ENCODE measurements at places on chromosomes 4 and X.

DNA sequence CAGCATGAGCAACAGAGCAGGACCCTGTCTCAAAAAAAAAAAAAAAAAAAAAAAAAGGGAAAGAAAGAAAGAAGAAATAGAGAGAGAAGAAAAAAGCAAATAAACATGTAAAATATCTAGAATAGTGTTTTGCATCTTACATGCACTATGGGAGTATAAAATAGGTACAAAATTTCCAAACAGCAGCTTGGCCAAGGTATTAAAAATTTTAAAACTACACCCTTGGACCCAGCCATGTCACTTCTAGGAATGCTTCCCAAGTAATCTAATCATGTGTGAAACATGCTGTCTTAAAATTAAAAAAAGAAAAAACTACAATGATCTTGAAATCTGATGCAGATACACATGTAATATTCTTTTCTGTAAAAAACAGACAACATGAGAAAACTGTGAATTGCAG lies 21.6 kb downstream of the IRF2 start:
- DNase-seq: no peak

DNA sequence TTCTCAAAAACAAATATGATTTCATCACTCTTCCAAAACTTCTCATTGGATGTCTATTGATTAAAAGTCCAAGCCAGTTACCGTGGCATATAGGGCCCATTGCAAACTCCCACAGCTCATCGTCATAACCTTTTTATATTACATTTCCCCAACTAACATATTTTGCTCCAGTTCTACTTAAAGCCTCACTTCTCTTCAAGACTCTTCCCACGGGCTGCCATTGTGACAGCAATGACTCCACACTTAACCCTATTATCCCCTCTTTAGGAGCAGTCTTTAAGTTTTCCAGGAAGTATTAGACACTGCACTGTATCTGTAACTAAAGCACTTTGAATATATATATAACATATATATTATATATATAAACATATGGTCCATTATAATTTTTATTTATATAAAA lies 44.5 kb downstream of the DTHD1 start:
- no peak for DNase-seq

- no peak for DNase-seq
Measured at GRCh38 chr4:38509551-38509950, 154.4 kb upstream of the KLF3 start.

DNA sequence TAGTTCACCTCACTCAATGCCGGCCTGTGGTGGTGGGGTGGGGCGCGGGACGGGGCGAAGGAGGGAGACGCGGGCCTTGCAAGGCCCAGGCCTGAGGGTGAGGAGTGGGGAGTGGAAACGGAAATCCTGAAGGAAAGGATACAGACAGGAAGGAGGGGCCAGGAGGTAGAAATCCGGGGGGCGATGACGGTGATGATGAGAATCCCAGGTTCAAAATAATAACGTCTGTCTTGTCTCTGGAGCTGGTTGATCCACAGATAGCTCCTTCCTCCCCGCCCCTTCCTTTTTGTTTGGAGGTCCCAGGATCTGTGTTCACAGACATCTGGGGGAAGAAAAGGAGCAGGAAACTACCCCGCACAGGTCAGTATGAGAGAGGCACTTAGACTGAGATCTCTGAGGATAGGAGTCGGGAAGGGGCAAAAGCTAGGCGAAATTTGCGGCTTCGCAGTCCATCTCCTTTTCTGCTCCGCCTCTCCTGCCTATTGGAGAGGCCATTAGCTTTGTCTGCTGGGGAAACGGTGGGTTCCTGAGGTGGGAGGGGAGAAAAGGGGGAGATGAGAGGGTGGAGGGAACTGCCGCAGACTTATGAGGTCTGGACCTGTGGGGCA lies 746 bp downstream of the TCEAL7 start:
- DNase-seq: no peak

- DNase-seq: no peak
Measured at GRCh38 chr4:112508356-112508755, 7.6 kb downstream of the NEUROG2 start.

DNA sequence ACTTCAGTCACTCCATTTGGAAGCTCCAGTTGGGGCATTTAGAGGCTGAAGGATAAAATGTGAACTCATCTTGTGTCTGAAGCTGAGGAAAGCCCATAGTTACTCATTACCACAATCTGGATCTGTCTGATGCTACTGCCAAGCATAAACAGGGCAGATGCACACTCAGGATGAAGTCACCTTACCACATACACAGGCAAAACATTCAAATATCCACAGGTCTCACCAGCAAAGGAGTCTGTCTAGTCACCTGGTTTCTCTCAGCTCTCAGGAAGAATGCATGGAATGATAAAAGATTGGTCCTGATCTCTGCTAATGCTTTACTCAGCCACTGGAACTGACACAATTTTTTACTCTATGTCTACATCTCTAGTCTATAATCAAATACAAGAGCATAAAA lies 13.0 kb upstream of the ODAPH start:
- no peak for DNase-seq

DNA sequence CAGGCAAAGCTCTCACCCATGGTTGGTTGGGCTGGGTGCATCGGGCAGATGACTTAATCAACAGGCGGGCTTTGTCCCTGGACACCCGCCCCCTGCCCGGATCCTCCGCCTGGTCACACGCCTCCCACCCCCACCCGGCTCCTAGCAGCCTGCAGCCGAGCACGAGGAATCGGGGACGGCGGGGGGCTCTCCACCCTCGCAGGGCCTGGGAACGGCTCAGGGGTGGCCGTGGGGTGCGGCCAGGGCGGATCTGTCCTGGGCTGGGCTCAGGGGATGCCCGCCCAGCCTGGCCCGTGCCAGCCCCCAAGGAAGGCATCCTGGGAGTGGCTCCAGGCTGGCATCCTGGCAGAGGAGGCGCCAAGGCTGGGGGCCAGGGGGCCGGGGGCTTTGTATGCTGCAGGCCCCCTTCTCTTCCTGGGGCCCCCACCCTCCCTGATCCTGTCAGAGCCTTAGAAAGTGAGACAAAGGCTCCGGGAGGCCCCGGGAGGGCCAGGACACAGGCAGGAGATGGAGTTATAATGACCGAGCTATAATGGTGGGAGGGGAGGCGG lies 32.5 kb upstream of the FGFR3 start:
- DNase-seq: no peak

- DNase-seq: no peak
Measured at GRCh38 chrX:149262086-149262485, 243.0 kb downstream of the IDS start.

DNA sequence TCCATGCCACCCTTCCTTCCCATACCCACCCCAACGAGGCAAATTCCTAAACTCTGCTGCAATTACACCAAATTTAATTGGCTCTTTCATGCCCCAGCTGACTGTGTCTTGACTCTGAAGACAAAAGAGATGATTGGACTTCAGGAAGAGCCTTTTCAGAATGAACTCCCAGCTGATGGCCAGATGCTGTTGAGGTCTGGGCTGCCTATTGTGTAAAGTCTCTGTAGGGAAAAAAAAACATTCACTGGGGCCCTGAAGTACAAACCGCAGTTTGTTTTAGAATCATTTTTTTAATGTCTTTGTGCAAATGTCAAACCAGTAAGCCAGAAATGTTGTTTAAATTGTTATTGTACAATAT lies 174.8 kb downstream of the HHIP start:
- DNase-seq: no peak

- no peak for DNase-seq
Measured at GRCh38 chr4:102608190-102608589, 107.0 kb downstream of the NFKB1 start.

- DNase-seq: no peak
Measured at GRCh38 chr4:144648042-144648441, 2.1 kb downstream of the HHIP start.

DNA sequence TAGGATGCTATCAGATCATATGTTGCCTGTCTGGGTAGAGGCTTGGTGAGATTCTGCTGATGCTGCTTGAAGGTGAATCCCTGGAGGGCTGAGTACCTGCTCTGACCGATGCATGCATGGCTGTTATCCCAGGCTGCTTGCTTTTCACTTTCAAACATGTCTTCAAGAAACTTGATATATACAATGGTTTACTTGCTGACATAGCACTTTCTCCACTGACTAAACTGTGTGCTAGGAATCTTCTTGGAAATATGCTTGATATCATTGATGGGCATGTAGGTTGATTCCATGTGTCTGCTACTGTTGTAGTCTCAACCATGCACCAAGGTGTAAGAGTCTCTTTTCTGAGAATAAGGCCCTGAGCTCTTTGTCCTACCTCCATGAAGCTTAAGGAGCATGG lies 79.6 kb upstream of the WDR1 start:
- no peak for DNase-seq

DNA sequence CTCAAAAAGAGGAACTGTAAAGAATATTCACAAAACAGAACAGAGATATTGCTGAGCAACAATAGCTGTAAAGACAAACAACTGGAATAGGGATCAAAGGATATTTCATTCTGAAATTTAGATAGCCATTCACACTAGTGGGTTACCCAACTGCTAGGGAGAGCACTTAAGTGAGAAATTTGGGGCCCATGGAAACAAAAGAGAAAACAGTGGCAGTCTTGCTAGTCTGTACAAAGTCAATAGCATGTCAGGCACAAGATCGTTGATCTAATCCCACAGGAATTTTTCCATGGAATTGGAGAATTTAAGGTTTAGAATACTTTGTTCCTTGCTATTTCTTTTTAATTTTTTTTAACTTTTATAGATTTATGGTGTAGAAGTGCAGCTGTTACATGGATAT lies 467.0 kb downstream of the PCDH18 start:
- no peak for DNase-seq

GRCh38 chrX:103418811-103419340 lies 42.5 kb downstream of the BEX3 start:
- DNase-seq: no peak

DNA sequence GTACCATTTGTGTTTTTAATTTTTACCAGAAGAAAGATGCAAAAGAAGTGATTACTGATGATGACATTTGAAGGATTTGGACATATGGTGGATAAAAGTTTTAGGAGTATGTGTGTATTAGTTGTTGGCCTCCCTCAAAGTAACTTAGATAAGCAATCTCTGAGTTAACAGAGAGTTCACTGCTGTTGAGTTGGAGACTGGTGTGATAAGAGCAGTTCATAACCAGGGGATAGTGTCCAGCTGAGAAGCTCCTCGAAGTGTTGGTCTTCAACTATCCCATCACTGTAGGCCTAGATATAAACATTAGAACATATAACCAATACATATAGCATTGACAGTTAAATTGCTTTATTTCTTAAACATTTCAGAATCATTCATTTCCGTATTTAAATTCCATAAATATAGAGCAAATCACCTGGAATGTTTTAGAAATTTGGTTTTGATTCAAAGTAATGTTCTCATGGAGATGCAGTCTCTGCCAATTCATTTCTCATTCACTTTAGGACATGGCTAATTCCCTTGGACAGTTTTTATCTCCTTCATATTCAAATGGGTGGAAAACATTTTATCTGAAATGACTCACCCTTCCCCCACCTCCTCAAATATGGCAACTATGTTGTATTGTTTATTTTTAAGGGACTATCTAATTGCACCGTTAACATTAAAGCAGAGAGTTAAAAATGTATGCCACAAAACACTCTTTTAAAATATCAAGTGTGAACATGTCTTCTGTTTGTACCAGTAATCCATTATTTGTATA lies 136.8 kb upstream of the SLC4A4 start:
- DNase-seq: no peak

GRCh38 chr4:79597266-79597665 lies 189.2 kb upstream of the GK2 start:
- no peak for DNase-seq

- no peak for DNase-seq
Measured at GRCh38 chrX:39222346-39223113, 421.3 kb downstream of the MID1IP1 start.

GRCh38 chrX:23952984-23953907 lies 45.4 kb downstream of the CXorf58 start:
- no peak for DNase-seq

GRCh38 chr4:44121210-44121609 lies 327.4 kb downstream of the KCTD8 start:
- no peak for DNase-seq

DNA sequence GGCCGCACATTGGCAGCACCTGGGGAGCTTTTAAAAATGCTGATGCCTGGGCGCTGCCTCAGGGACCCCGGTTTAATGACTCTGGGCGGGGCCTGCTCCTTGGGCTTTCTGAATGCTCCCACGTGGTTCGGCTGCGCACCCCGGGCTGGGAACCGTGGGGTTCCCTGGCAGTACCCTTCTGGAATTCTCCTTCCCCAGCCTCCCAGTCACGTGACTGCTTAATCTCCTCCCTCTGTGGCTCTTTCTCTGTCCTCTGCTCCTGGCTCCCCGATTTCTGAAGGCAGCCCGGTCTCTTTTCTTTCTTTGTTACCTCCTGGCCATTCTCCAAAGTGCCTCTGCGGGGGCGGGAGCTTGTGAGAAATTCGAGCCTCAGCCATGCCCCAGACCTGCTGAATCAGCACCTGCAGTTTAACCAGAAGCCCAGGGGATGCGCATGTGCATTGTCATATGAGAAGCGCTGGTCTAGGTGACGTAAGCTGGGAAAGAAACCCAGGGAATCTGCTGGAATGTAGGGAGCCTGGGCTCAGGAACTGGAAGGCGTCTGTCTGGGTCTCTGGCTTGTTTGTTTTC lies 16.6 kb downstream of the CLCN4 start:
- DNase-seq: no peak

GRCh38 chr4:56971383-56971782 lies 6.0 kb downstream of the NOA1 start:
- no peak for DNase-seq

- DNase-seq: no peak
Measured at GRCh38 chrX:47623540-47624027, 3.9 kb upstream of the SYN1 start.

- no peak for DNase-seq
Measured at GRCh38 chr4:16663307-16663706, 235.1 kb downstream of the LDB2 start.

GRCh38 chrX:93120805-93121204 lies 552.6 kb downstream of the NAP1L3 start:
- no peak for DNase-seq

DNA sequence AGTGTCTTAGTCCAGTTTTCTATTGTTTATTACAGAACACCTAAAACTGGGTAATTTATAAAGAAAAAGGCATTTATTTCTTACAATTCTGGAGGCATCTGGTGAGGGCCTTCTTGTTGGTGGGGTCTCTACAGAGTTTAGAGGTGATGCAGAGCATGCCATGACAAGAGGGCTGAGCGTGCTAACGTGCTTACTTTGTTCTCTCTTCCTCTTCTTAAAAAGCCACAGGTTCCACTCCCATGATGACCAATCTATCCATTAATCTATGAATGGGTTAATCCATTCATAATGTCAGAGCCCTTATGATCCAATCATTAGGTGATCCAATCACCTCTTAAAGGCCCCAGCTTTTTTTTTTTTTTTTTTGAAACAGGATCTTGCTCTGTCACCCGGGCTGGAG lies 291.5 kb upstream of the GALNTL6 start:
- no peak for DNase-seq

- DNase-seq: no peak
Measured at GRCh38 chr4:6869944-6870343, 39.7 kb upstream of the TBC1D14 start.
